ENCODE measurements at places on chromosomes 6 and 20. TPM values are rescaled to one million over a fixed set of nuclear protein-coding genes. Genes with fewer than 3 reads are reported as not detected.
A peak's percentile ranks its signal among the peaks of the same experiment; 100 is the strongest.

GRCh38 chr6:160248538-160248937, 10.1 kb downstream of the SLC22A2 start:
- no peak for DNase-seq

- DNase-seq, result peak; percentile 80
Measured at GRCh38 chr6:131807644-131808459, at the start of gene ENPP1. Gene ENPP1 (plus strand): TSS chr6:131808020. CDS start chr6:131808036, 16 bp downstream.

The RRAGD gene
- 58.3 TPM for total RNA-seq

- DNase-seq, result no peak
Measured at GRCh38 chr20:1465470-1466210, 1.0 kb downstream of the NSFL1C start.

GRCh38 chr6:17994019-17994418, 6.6 kb upstream of the KIF13A start:
- DNase-seq, result no peak

DNA sequence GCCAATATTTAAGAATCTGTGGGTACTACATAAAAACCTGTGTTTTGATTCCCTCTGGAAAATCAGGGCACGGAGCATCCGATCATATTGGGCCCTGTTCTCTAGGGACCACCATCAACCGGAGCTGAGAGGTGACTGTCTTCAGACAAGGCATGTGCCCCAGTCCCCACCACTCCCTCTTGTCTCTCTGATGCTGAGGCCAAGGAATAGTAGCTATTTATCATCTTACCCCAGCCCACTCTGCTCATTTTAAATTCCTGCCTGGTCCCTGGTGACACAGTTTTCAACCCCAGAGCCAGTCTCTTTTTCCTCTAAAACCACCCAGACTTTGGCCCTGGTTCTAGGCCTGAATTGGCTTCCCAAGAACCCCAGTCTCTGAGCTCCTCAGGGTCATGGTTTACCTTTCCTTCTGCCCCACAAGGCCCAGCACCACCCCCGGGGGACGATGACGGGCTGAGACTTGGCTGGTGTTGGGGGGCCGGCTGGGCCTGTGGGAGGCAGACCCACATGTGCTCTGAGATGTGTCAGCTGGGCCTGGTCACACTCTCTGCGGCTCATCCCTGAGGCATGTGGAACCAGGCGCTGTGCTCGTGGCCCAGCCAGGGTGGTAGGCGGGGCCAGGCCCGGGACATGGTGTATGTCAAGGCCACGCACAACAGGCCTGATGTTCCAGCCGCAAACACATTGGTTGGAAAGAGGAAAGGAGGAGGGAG, 114.4 kb downstream of the CEBPB start:
- no peak for DNase-seq

GRCh38 chr6:32152769-32153563, 975 bp upstream of the PPT2 start:
- no peak for DNase-seq

The HLA-DQA1 gene
- 1.9 TPM for total RNA-seq

DNA sequence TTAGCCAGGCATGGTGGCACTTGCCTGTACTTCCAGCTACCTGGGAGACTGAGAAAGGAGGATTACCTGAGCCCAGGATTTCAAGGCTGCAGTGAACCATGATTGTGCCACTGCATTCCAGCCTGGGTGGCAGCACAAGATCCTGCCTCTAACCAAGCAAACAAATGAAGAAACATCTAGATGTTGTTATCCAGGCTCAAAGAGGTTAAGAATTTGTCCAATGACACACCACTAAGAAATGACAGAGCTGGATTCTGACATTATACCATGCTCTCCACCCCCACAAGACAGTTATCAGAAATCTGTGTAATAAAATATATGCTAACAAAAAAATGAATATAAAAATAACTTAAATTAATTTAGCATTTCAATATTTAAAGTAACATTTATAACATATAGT, 925.5 kb upstream of the SLC35B3 start:
- DNase-seq, result no peak

The HTR1E gene
- 1.7 TPM for total RNA-seq

The KCNQ5 gene
- total RNA-seq, result 9.2 TPM

- DNase-seq, result no peak
Measured at GRCh38 chr6:11772109-11772825, 6.3 kb downstream of the ADTRP start.

DNA sequence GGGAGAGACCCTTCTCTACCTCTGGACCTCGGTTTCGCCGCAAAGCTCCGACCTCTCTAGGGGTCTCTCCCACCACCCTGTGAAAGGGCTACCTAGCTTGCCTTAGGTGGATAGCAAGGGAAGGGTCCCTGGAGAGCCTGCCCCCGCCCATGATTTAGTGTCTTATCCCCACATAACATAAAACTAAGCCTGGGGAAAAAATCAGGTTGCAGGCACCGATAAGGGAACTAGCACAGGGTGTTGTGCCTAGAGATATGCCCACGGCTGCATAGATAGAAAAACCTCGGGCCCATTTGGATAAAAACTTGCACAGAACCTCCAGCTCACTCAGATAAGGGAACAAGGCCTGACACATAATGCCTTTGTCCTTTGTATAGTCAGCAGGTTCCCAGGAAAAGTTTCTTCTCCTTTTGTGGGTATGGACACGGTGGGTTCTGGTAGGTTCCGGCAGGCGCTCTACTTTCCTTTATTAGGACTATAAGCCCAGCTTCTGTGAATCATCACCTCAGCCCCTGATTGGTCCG, 846 bp downstream of the ZSCAN31 start:
- DNase-seq, result no peak

GRCh38 chr6:128365520-128366160, 154.8 kb downstream of the PTPRK start:
- DNase-seq, result no peak

- DNase-seq, result no peak
Measured at GRCh38 chr6:32867554-32868256, 13.7 kb downstream of the PSMB9 start.

The GLP1R gene
- total RNA-seq, result 2.0 TPM

The CLDN20 gene
- 0.79 TPM for total RNA-seq

- DNase-seq, result no peak
Measured at GRCh38 chr6:1641343-1641885, 31.7 kb downstream of the FOXC1 start.

DNA sequence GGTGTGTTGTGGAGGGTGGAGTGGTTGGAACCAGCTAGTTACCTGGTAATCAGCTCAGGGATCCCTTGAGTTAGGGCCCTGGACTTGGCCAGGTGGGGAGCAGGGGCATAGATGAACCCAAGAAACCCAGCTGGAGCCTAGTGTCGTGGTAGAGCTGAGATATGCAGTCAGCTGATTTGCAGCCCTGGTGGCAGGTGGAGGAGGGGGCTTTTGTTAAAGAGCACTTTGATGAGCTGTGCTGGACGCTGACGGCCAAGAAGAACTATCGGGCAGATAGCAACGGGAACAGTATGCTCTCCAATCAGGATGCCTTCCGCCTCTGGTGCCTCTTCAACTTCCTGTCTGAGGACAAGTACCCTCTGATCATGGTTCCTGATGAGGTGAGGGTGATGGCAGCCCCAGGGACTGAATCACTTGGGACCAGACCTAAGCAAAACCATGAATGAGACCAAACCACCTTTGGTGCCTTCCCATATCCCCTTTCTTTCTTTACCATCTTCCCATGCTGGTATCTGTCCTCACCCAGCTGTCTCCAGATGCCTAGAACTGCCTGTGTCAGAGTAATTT, 12.7 kb downstream of the DEF6 start:
- no peak for DNase-seq

- no peak for DNase-seq
Measured at GRCh38 chr6:46484081-46484820, 7.0 kb downstream of the RCAN2 start.

DNA sequence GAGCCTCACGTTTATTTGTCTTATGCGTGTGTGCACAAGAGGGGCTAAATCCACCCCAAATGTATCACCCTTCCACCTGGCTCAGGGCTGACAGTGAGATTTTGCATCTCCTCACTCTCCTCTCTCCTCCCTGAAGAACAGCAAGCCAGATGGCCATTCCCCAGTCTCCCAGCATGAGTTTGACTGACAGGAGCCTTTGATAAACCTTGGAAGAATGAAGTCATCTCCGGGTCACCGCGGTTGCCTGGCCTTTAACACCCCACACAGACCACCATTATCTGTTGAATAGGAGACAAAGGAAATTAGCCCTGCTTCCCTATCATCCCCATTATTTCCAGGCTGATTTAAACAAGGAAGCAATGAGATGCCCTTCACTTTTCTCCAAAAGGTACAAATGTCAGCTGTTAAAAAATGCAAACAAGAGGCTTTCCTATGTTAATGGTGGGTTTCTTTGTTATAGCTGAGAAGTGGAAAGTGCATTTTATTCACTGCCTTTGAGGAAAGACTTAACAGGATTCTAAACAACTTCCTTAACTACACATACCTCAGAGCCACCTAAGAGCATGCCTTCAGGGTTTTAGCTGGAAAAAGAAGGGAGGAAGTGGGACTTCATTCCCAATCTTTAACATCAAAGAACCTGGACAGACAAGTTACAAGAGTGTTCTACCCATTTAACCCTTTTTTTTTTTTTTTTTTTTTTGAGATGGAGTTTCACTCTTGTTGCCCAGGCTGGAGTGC, 524.8 kb upstream of the ID4 start:
- no peak for DNase-seq

- no peak for DNase-seq
Measured at GRCh38 chr20:44056010-44056698, 130.8 kb downstream of the JPH2 start.

GRCh38 chr20:14889496-14890255, 552.3 kb upstream of the FLRT3 start:
- no peak for DNase-seq

DNA sequence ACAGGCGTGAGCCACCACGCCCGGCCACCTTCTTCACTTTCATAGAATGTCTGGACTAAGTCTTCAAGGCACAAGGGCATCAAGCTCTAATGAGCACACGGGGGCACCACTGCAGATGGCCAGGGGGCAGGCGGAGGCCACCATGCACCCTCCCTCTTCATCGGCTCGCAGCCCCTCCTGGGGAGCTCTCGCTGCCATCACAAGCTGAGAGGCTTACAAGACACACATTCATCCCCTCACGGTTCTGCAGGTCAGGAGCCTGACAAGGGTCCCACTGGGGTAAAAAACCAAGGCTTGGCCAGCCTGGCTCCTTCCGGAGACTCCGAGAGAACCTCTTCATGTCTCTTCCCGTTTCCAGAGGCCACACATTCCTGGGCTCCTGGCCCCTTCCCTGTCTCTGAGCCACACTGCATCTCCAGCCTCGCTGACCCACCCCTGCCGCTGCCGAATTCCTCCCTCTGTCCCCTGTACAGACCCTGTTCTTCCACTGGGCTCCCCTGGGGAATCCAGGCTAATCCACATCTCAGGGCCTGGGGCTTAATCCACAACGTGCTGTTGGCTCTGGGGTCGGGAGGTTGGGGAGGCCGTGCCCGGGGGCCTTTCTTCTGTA, 19.8 kb downstream of the DLL1 start:
- DNase-seq, result no peak

The ATP9A gene
- total RNA-seq, result 77.3 TPM

DNA sequence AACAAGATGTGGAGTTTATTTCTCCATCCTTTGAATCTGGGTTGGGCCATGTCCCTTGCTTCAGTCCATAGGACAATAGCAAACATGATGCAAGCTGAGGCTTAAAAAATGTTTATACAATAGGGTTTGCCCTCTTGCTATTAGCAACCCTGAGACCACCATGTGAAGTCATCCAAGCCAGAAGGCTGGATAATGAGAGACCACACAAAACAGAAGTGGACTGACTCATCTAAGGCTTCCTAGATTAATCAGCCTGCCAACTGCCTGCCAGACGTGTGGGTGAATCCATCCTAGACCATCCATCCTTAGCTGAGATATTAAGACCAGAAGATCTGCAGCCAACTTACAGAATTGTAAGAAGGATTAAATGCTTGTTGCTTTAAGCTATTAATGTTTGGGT, 38.1 kb upstream of the ISM1 start:
- DNase-seq, result no peak

The OXT gene
- not detected for total RNA-seq

GRCh38 chr6:24006254-24006653, 119.8 kb upstream of the NRSN1 start:
- DNase-seq, result no peak

- DNase-seq, result no peak
Measured at GRCh38 chr20:42441196-42441863, 748.4 kb downstream of the PTPRT start.

GRCh38 chr6:44003345-44004061, 123.7 kb downstream of the MRPL14 start:
- DNase-seq, result no peak

The DOK5 gene
- total RNA-seq, result 28.8 TPM

- DNase-seq, result no peak
Measured at GRCh38 chr20:6651016-6651415, 116.5 kb upstream of the BMP2 start.

DNA sequence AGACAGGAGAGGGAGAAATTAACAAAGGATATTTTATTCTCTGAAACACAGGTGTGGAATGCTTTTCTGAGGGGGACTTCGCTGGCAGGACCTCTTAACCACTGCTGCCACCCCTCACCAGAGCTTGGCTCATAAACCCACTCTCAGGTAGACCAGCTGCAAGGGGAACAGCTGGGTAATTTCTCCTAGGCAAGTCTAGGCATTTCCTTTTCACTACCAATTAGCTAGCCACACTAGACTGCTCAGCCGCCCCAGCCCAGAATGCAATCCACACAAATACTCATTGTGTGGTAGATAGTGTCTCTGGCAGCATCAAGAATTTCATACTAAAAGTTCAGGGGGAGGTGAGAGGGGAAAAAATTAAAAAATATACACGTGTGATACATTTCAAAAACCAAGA, 267.6 kb upstream of the ID4 start:
- DNase-seq, result no peak

- DNase-seq, result peak; percentile 66
Measured at GRCh38 chr6:1622220-1622850, 12.6 kb downstream of the FOXC1 start.

DNA sequence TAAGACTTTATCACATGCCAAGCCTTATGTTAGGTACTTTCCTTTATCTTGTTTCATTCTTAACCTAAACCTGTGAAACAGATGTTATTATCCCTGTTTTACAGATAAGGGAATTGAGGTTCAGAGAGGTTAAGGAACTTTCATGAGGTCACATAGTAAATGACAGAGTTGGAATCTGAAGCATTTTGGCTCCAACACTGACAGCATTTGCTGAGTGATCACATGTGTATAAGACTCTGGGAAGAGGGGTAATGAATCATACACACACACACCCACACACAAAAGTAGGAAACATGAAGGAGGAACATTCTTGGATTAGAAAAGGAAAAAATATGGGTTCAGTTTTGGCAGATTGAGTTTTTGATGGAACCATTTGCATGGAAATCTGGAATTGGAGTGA, 212.5 kb downstream of the GJA1 start:
- no peak for DNase-seq

DNA sequence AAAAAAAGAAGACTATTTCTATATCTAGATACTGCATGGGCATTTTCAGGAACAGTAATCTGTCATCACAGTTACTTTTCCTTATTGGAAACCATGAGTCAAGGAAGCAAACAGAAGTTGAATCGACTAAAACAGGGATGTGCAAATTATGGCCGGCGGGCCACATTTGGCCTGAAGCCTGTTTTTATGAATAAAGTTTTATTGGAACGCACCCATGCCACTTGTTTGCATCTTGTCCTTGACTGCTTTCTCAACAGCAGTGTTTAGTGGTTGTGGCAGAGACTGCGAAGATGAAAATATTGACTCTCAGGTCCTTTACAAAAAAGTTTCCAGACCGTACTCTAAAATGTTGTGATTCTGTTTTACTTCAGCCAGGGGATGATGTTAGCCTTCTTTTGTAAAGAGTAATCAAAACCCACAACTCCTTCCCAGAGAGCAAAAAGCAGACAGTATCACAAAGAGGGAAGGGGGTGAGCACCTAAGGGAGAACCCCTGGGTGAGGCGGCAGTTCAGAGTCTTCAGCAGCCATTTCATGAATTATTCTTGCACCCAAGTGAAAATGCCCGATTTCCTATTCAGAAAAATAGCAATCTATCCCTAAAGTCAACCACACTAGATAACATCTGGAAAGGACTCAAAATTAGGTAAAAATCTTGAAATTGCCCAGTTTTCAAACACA, 190.4 kb downstream of the MYLK4 start:
- no peak for DNase-seq

All from spinal cord (tissue), 10 donors.